EH (cell line): ENCODE measurements at places on chromosomes 2 and 18.
A peak's percentile ranks its signal among the peaks of the same experiment; 100 is the strongest.

GRCh38 chr18:74963820-74964446 lies 245.0 kb downstream of the PTGR3 start:
- peak; percentile 59 for DNase-seq

DNA sequence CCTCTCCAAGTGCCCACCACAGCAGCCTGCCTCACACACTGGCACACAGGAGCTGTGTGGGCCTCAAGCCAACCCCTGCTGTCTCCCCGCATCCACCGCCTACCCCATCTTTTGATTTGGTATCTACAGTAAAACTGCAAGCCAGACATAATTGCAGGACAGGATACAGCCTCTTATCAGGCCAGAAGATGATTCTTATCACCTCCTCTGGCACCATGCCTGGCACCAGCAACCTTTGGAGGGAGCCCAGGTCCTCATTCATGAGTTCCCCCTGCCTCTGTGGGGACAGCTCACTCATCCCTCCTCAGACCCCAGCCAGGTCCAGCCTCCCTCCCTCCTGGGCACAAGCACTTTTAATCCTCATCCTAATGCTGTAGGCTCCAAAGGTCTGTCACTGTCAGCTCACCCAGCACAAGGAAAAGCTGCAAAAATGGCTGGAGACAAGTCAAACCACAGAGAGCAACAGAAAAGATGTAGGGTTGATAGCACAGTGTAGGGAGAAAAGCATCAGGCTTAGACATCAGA lies 9.7 kb downstream of the RAB11FIP5 start:
- DNase-seq = peak; percentile 41

- no peak for DNase-seq
Observed at GRCh38 chr2:215699018-215699417, 263.1 kb upstream of the FN1 start.

- no peak for DNase-seq
Observed at GRCh38 chr2:235087832-235088495, 136.1 kb downstream of the SH3BP4 start.

DNA sequence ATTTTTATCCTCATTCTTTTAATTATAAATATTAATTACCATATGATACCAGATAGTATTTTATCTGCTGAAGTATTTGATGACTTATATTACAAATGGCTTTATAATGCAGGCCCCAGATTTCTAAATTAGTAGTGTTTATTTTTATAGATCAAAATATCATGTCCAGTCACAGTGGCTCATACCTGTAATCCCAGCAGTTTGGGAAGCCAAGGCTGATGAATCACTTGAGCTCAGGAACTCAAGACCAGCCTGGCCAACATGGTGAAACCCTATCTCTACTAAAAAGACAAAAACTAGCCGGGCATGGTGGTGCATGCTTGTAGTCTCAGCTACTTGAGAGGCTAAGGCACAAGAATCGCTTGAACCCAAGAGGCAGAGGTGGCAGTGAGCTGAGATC lies 100.1 kb upstream of the ARHGAP15 start:
- DNase-seq = no peak

- DNase-seq = no peak
Observed at GRCh38 chr2:27072920-27073319, 1.5 kb upstream of the OST4 start.
